ENCODE measurements at places on chromosomes 12 and 14.

GRCh38 chr12:122126713-122127597 is 47.1 kb downstream of the IL31 start:
- DNase-seq: no peak

DNA sequence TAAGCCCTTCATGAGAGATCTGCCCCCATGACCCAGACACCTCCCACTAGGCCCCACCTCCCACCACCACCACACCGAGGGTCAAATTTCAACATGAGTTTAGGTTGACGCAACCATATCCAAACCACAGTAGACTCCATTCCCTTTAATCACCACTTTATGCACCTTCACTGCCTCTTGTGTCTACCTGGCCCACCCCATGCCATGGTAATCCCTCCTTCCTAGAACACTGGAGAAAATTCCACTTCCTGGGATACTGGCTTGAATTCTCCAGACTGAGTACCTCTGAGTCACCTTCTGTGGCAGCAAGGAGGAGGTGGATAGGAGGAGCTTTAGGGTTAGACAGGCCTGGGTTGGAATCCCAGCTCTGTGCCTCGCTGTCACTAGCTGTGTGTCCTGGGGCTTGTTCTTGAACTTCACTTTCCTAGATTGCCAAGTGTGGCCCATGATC is 26.1 kb upstream of the CIPC start:
- DNase-seq: no peak

- DNase-seq: no peak
These were observed 30.4 kb upstream of the BCAT1 start for GRCh38 chr12:24979329-24979728.

- no peak for DNase-seq
These were observed 809 bp downstream of the AP1G2 start for GRCh38 chr14:23566778-23567185.

- DNase-seq: no peak
These were observed 118.6 kb downstream of the SLC15A4 start for GRCh38 chr12:128705140-128705539.

DNA sequence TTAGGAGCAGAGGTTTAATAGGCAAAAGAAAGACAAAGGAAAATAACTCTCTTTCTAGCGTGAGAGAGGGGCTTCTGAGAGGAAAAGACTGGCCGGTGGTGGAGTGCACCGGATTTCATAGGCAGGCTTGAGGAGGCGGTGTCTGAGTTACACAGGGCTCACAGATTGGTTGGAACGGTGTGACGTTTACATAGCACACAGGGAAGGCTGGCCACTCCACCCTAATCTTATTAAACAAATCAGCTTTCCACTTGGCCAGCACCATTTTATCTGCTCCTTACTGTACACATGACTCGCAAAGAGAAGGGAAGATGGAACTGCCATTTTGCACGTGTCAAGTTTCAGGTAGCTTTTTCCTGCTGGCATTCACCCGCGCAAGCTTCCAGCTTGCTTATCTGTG is 587.7 kb downstream of the RPL10L start:
- no peak for DNase-seq

DNA sequence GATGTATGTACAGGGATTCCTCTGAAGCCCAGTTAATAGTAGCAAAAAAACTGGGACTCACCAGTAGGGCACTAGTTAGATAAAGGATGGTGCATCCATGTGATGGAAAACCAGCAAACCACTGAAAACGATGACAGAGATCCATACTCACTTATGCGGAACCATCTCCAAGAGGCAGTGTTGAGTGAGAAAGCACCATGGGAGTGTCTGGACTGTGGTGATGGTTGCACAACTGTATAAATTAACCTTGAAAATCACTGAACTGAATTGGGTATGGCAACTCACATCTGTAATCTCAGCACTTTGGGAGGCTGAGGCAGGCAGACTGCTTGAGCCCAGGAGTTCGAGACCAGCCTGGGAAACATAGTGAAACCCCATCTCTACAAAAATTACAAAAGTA is 53.6 kb upstream of the ZFP36L1 start:
- no peak for DNase-seq

GRCh38 chr12:26406391-26406790 is 211.0 kb downstream of the SSPN start:
- no peak for DNase-seq

DNA sequence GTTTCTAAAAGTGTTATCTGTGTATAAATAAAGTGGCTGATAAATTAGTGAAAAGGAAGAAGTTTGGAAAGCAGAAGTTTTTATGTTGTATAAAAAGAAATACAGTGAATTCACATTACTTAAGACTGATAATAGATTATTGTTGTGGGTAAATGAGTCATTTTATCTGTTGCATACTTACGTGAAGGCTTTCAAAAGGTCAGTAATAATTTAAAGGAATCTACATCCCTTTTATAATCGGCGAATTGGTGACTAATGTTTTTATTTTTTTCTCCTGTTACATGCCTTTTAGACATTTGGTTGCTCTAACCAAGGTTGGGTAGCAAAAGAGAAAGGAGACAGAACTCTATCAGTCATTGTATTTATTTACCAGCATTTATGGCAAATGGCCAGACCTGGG is 155.9 kb downstream of the SLC41A2 start:
- DNase-seq: no peak

DNA sequence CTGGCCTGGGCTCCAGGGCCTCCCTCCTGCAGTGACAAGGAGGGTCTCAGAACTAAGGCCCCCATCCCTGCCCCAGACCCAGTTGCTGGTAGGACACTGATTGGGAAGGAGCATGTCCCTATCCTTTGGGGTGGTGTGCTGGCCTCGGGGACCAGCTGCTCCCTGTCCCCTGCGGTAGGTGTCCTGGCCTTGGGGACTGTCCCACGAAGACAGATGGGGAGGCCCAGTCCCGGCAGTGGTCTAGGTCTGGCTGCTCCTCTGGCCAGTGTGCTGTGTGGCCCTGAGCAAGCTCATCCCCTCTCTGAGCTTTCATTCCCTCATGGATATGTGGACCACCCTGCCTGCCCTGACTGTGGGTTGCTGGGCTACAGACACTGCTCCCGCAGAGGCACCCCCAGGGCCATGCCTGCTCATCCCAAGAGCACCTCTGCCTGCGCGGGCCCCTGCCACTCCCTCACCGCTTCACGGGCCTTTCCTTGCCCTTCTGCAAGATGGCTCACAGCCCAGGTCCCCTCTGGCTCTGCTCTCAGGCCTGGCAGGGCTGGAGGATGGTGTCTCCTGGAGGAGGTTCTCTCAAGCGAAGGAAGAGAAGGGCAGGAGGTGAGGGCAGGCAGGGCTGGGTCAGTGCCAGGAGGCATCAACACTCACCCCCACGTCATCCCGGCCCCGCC is 12.5 kb downstream of the AHNAK2 start:
- DNase-seq: no peak

- no peak for DNase-seq
These were observed 4.6 kb upstream of the RPL6 start for GRCh38 chr12:112413855-112414625.

GRCh38 chr14:60646226-60646818 is 3.0 kb downstream of the SIX1 start:
- DNase-seq: no peak

DNA sequence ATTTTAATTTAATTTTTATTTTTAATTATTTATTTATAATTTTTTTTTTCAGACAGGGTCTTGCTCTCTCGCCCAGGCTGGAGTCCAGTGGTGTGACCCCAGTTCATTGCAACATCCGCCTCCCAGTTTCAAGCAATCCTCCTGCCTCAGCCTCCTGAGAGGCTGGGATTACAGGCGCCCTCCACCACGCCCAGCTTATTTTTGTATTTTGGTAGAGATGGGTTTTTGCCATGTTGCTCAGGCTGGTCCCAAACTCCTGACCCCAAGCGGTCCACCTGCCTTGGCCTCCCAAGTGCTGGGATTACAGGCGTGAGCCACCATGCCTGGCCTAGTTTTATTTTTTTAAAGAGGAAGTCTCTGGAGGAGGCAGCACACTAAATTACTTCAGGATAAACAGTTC is 13.7 kb upstream of the PEBP1 start:
- DNase-seq: no peak

DNA sequence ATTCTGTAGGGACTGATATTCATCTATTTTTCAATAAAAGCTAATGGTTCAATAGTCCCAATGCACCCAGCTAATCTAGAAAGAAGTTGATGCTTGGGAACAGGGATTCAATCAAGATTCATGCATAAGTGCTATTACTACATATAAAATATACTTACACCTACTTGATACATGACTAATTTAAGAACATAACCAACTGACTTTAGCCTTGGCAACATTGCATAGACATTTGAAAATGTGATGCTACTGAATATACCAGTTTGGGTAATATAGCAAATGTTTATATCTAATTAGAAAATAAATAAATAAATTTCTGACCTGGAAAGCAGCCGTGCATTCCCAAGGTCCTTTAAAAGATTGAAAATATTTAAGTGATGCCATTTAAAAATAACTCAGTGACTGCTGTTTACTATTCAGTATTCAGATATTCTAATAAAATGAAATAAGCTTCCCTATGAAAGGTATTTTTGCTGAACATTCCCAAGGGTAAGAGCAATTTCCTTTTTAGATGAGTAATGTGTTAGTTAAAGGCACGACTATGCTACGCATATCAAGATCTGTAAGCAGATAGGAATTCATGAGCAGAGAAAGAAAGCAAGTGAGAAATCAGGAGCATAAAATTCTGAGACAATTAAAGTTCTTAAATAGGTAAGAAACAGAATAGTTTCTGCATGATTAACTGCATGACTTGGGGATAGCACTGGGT is 160.6 kb upstream of the SYT1 start:
- DNase-seq: peak; percentile 14

- no peak for DNase-seq
These were observed 375.7 kb downstream of the NELL2 start for GRCh38 chr12:44500423-44500822.

- DNase-seq: no peak
These were observed 291.5 kb upstream of the SRRM4 start for GRCh38 chr12:118689793-118690192.

DNA sequence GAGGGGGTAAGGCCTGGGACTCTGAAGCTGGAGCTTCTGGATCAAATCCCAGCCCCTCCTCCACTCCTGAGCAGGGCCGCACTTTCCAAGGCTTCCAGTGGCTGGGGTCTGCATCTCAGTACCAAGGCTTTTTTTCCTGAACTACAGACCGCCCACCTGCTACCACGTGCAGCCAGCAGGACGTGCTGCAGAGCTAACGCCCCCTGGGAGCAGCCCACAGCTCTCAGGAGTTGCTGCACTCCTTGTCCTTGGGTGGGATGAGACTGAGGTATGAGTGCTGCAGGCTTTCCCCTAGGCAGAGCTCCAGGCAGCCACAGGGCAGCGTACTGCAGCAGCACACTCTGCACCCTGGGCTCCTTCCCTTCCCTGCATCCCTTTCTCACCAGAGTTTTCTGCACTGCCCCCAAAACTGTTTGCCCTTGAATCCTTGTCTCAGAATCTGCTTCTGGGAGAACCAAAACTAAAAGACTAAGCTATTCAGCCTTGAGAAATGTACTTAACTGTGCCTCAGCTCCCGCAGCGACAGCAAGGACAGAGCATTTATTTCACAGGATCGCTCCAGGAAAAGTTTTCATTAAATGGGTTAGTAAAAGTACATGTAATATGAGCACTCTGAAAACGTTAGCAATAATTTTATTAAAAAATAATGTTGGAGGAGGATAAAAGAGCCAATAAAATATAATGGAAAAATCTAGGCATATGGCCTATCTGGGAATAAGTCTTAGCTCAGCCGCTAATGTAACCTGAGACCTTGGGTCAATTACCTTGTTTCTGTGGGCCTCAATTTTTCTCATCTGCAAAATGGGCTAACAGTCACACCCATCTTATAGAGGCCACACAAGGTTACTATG is 25.5 kb downstream of the RBM19 start:
- no peak for DNase-seq

- DNase-seq: no peak
These were observed 517.5 kb downstream of the NELL2 start for GRCh38 chr12:44358636-44359035.

DNA sequence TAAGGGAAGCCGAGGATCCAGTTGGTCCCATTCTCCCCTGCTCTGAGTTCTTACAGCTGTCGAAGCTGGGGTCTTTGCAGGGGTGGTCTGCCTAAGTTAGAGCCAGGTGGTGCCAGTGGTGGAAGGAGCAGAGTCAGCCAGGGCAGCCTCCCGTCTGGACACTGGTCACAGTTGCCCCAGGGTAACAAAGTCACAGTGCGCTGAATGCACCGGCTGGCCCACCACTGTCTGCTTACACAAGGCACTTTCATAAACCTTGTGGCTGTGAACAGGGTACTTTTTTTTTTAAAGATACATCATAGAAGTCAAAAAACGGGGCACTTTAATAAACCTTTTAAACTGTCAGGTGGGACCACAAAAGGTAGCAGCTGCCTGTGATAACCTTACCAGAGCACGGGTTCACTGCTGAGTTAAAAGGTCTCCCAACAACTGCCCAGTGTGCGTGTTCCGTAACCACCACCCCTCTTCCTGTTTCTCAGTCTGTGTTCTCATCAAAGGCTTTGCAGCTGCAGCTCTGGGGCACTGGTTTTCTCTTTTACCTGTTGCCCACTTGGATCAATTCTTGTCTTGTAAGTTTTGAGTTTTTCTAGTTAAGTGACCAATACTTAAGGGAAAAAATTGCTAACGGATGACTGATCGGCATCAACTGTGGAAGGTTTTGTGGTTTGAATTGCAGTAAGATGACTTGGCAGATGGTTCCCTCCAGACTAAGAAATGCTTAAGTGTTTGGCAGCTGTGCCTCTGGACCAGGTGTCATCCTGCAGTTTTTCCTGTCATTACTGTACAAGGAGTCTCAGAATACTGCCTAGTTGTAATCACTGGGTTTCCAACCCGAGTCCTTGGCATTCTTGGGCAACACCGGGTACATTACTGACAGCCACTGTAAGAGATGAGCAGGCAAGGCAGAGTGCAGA is 55.9 kb downstream of the DYNC1H1 start:
- DNase-seq: peak; percentile 67

DNA sequence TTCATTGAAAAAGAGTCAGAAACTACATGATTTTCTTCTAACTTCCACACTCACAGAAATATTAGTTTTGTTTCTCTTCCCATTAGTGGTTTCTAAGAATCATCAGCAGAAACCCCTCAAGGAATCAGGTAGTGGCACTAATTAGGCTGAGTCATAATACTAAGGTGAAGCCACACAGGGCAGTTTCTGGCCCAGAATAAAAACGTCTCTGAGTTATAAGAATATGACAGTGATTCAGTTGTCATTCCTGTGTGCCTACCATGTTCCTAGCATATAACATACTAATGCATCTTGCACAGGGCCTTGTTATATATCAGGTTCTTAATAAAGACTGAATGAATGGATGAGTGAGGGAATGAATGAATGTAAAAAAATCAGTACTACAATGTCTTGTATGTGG is 206.0 kb upstream of the PLEKHG7 start:
- no peak for DNase-seq

GRCh38 chr14:89164168-89165073 is 252.6 kb downstream of the FOXN3 start:
- DNase-seq: no peak

Measured in AG08396 (cell line).